Activated CD4-positive, alpha-beta T cell treated with anti-CD3 and anti-CD28 coated beads for 36 hours (primary cell): ENCODE measurements at places on chromosomes 4 and X.

DNA sequence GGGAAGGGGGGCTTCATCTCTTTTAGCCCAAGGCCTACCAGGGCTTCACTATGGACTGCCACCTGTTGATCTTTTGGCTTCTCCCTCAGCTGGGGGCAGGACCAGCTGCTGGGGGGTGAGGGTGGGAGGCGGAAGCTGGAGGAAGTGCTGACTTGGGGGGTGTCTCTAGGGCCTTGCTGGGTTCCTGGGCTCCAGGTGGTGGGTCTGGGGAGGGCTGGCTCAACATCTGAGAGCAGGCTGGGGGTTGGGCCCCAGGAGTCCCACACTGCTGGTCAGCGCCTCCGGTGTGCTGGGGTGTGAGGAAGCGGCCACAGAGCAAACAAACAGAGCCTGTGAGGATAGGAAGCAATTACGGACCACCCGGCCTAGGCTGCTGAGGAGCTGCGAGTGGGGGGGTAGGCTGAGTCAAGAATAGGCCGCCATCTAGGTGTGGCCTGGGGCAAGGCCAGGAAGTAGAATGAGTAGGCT is 85.7 kb downstream of the EFNB1 start:
- no peak for DNase-seq

GRCh38 chrX:34810364-34810763 is 132.2 kb upstream of the FAM47B start:
- no peak for DNase-seq

- DNase-seq = peak; percentile 74
These were observed 2.1 kb upstream of the IL2 start for GRCh38 chr4:122458625-122459024.

GRCh38 chrX:1484638-1485019 is 31.9 kb upstream of the ASMTL start:
- DNase-seq = no peak

DNA sequence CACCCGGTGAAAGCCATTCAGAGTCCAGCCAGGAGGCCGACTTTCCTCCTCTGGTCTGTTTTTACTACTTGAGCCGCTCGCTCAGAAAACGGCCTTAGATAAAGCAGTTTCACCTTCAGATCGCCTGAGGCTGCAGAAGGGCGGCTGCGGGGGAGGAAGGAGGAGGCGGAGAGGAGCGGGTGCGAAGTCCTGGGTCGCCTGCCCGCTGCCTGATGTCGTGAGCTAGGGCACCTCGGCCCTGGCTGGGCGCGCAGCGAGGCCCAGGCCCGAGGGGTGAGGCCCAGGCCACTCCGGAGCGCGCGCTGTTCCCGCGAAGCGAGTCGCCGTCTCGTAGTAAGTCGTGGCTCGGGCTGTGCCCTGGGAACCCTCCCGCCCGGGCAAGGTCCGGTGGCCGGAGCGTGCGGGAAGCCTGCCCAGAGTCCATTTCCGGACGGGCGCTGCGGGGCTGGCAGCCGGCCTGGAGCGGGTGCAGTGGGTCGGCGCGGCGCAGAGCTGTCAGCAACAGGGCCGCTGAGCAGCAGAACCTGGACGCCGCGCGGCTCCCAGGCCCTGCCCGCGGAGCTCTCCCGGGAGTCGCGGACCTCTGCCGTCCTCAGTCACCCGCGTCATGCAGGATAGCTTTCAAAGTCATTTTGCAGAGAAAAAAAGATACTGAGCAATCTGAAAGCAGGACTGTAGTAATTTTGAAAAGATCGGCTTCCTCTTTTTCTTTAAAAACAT is 18.6 kb downstream of the TRIM2 start:
- peak; percentile 43 for DNase-seq

DNA sequence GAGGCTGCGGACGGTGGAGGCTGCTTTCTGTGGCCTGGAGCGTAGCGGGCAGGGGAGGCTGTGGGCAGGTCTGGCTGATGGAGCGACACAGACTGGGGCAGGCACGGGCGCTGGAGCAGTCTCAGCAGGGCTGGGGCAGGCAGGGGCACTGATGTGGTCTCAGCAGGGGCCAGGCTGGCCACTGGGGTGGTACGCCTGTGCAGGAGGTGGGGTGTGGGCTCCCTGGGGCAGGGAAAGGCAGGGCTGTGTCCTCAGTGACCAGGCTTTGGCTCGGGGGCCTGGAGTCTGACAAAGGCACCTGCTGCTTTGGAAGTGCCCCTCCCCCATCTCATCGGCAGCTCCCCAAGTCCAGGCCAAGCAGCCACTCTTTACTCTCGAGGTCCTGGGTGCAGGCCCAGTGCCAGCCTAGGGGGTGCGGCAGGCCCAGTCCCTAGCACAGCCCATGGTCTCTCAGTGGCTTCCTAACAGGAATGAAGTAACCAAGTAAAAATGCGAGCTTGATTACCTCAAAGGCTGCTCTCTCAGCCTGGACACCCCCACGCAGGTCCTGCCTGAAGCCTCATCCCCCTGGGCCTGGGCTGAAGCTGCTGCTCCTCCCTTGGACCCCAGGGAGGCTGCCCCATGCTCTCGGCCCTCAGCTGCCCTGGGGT is 55.5 kb downstream of the ADRA2C start:
- no peak for DNase-seq

GRCh38 chrX:16333453-16333852 is 166.2 kb downstream of the MAGEB17 start:
- no peak for DNase-seq
